Fibroblast of lung (primary cell): ENCODE measurements at places on chromosomes 3 and 15. TPM values are rescaled to one million over a fixed set of nuclear protein-coding genes. Genes with fewer than 3 reads are reported as not detected.
A peak's percentile ranks its signal among the peaks of the same experiment; 100 is the strongest.

Gene OCA2
- not detected in 2 replicates for total RNA-seq

- H3K27me3 ChIP-seq = no peaks in the 10 kb centered on the region
- H3K27ac ChIP-seq = no peak overlapping the region
- H3K36me3 ChIP-seq = no peaks in the 10 kb centered on the region
- no peak overlapping the region for H3K4me3 ChIP-seq
- H3K4me1 ChIP-seq = no peaks in the 10 kb centered on the region
These were observed 114.0 kb downstream of the LRRC28 start for GRCh38 chr15:99365242-99365641.

DNA sequence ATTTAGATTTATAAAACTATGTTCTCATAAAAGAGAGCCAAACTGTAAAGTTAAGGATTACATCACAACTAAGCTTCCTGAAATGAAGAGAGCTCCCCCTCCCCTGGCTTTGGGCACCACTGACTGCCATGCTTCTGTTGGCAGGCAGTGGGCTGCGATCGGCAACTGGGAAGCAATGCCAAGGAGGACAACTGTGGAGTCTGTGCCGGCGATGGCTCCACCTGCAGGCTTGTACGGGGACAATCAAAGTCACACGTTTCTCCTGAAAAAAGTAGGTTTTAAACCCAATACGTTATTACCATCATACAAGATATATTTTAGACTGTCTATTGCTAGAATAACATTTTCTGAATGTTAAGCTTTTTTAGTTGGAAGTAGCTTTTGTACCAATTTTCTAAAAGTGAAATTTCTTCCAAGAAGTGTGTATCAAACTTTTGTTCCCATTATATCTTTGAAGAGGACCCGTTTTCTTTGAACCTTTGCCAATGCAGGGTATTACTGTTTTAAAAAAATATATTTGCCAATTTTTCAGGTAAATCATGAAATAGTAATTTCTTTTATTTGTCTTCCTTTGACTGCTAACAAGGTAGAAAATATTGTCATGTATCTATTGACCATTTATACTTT is 184.1 kb downstream of the ADAMTSL3 start:
- H3K36me3 ChIP-seq = no peaks in the 10 kb centered on the region
- H3K27me3 ChIP-seq = no peaks in the 10 kb centered on the region
- no peak for DNase-seq

DNA sequence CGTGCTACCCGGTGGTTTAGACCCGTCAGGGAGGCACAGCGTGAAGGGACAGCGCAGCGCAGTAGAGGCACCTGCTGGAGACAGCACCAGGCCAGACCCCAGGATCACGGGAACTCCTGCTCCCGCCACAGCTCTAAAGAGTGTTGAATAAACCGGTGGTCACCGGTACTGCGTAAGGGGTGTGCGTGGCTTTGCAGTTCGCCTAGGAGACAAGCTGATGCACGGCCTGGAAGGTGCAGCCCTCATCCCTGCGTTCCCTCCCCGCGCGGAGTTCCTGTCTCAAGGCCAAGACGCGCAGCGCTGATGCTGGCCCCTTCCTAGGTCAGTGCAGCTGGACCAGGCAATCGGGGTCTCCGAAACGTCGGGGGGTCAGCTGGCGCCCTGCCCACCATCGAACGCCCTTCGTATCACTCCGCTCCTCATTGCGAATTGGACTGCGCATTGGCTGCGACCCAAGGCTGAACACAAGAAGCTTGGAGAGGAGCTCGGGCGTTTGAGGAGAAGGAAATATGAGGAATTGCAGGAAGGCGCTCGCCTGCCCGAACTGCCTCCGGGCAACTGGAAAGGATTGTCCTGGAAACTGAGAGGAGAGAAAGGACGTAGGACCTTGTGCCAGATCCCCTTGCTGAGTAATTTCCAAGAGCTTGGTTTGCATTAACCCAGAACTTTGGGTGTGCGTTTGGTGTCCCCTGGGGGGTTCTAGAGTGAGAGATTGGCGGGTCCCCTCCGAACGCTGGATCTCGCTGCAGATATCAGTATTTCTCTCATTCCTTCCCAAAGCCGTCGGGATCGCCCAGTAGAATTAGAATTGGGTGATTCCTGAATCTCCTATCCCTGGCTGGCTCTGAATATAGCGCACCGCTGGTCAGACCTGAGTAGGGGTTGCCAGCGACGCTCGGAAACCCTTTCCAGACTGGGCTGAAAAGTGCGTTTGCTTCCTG is 2.3 kb upstream of the SOX14 start:
- no peak overlapping the region for H3K4me3 ChIP-seq
- no peak overlapping the region for H3K27ac ChIP-seq
- H3K4me1 ChIP-seq = no peaks in the 10 kb centered on the region
- DNase-seq = no peak

GRCh38 chr15:32218666-32219065 is 184.4 kb downstream of the GOLGA8K start:
- DNase-seq = no peak
- H3K27ac ChIP-seq = no peak overlapping the region
- H3K4me3 ChIP-seq = no peak overlapping the region

Gene CYP1A2
- not detected in 2 replicates for total RNA-seq

Gene PPP1R14D
- not detected in 2 replicates for total RNA-seq

Gene FHIT
- 2.1 and 2.3 TPM in 2 replicates for total RNA-seq

- DNase-seq = no peak
- peak overlapping the region; percentile 56 for H3K4me3 ChIP-seq
- no peaks in the 10 kb centered on the region for H3K27me3 ChIP-seq
- peaks cover 14% of the 10 kb centered on the region for H3K36me3 ChIP-seq
These were observed 571 bp downstream of the FES start for GRCh38 chr15:90884719-90885431.

GRCh38 chr15:53670701-53671100 is 88.8 kb downstream of the WDR72 start:
- DNase-seq = no peak
- no peak overlapping the region for H3K4me3 ChIP-seq
- H3K36me3 ChIP-seq = no peaks in the 10 kb centered on the region
- no peaks in the 10 kb centered on the region for H3K27me3 ChIP-seq
- no peak overlapping the region for H3K27ac ChIP-seq

GRCh38 chr3:143241481-143241951 is 121.9 kb downstream of the CHST2 start:
- no peaks in the 10 kb centered on the region for H3K27me3 ChIP-seq
- DNase-seq = no peak
- no peaks in the 10 kb centered on the region for H3K36me3 ChIP-seq
- no peaks in the 10 kb centered on the region for H3K4me1 ChIP-seq

GRCh38 chr3:1955750-1956149 is 142.9 kb upstream of the CNTN4 start:
- H3K4me1 ChIP-seq = no peaks in the 10 kb centered on the region
- H3K27ac ChIP-seq = no peak overlapping the region
- no peaks in the 10 kb centered on the region for H3K27me3 ChIP-seq
- no peak for DNase-seq
- no peaks in the 10 kb centered on the region for H3K36me3 ChIP-seq
- no peak overlapping the region for H3K4me3 ChIP-seq

- H3K4me1 ChIP-seq = no peaks in the 10 kb centered on the region
- H3K27me3 ChIP-seq = no peaks in the 10 kb centered on the region
- no peaks in the 10 kb centered on the region for H3K36me3 ChIP-seq
- H3K27ac ChIP-seq = no peak overlapping the region
- DNase-seq = no peak
These were observed 30.4 kb downstream of the OXNAD1 start for GRCh38 chr3:16295298-16295890.

DNA sequence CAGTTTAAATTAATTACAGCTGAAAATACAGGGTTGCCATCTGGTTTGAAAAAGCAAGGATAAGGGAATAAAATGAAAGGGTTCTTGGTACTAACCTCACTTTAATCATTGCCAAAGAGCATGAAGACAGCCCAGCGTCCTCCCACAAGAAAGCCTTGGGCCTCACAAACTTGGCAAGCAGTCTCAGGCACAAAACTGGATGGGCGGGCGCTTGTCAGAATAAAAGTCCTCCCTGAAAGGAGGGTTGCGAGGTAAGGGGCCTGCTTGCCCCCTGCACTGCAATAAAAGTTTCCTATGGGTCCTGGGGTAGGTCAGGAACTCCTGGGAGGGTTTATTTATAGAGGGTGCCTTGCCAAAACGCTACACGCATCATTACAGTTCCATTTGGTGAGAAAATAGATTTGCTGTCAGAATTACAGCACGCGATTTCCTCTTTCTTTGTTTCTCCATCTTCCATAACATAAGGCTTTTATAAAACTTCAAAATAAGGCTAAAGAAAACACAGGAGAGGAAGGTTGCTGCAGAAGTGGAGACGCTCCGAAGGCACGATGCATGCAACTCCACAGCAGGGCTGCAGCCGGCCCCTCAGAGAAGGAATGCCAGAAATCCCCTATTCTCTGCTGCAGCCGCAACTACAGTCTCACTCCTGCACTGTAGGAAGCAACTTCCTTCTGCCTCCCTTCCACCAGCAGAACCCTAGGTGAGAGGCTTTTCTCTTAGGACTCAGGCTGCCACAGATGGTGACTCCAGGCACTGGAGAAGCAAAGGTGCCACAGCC is 61.3 kb downstream of the VGLL4 start:
- peak; percentile 95 for DNase-seq
- H3K4me3 ChIP-seq = peak overlapping the region; percentile 29
- peak overlapping the region; percentile 82 for H3K27ac ChIP-seq
- peaks cover 21% of the 10 kb centered on the region for H3K4me1 ChIP-seq
- no peaks in the 10 kb centered on the region for H3K27me3 ChIP-seq
- no peaks in the 10 kb centered on the region for H3K36me3 ChIP-seq

DNA sequence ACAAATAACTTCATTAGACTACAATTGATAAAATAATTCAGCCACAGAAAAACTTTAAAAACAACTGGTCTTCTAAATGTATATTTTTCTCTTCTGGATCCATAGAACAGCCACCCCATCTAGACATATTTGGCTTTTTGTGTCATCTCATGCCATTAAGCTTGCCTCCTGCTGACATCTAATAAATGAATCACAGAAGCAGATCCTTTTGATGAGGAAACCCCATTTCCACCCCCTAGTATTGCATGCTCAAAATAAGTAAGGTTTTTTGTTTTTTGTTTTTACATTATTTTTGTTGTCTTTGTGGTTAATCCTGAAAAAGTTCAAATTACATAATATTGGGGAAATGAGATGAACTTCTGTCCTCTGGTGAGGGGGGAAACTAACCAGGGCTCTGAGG is 94.8 kb downstream of the DUT start:
- H3K36me3 ChIP-seq = peaks cover 14% of the 10 kb centered on the region
- DNase-seq = no peak
- no peaks in the 10 kb centered on the region for H3K27me3 ChIP-seq

- H3K4me1 ChIP-seq = peaks cover 24% of the 10 kb centered on the region
- H3K27me3 ChIP-seq = no peaks in the 10 kb centered on the region
- H3K27ac ChIP-seq = peak overlapping the region; percentile 55
- H3K4me3 ChIP-seq = no peak overlapping the region
- DNase-seq = peak; percentile 49
These were observed 55.3 kb upstream of the VILL start for GRCh38 chr3:37935290-37935668.

GRCh38 chr15:31297575-31298456 is 28.8 kb upstream of the KLF13 start:
- H3K27ac ChIP-seq = no peak overlapping the region
- no peak for DNase-seq

- no peaks in the 10 kb centered on the region for H3K27me3 ChIP-seq
- H3K4me1 ChIP-seq = no peaks in the 10 kb centered on the region
These were observed 27.1 kb downstream of the MRAS start for GRCh38 chr3:138375447-138375846.

DNA sequence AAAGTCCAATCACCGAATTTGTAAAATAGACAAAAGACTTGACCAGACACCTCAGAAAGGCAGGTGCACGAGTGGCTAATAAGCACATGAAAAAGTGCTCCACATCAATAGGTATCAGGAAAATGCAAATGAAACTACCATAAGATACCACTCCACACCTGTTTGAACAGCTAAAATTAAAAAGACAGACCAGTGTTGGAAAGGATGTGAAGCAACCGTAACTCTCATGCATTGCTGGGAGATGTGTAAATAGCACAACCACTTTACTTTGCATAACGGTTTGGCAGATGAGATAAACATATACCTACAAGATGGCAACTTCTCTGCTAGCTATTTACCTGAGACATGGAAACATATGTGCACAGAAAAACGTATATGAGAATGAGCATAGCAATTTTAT is 56.9 kb downstream of the CADPS start:
- no peak for DNase-seq
- no peak overlapping the region for H3K4me3 ChIP-seq
- no peaks in the 10 kb centered on the region for H3K36me3 ChIP-seq

- DNase-seq = peak; percentile 15
- peak overlapping the region; percentile 96 for H3K27ac ChIP-seq
- H3K36me3 ChIP-seq = peaks cover 6% of the 10 kb centered on the region
- peak overlapping the region; percentile 97 for H3K4me3 ChIP-seq
- H3K27me3 ChIP-seq = no peaks in the 10 kb centered on the region
These were observed 429 bp downstream of the PARP9 start for GRCh38 chr3:122563717-122564025.

GRCh38 chr15:91548549-91548948 is 305.0 kb upstream of the SLCO3A1 start:
- no peaks in the 10 kb centered on the region for H3K27me3 ChIP-seq
- peak; percentile 37 for DNase-seq
- H3K36me3 ChIP-seq = no peaks in the 10 kb centered on the region
- no peak overlapping the region for H3K27ac ChIP-seq
- H3K4me3 ChIP-seq = no peak overlapping the region

DNA sequence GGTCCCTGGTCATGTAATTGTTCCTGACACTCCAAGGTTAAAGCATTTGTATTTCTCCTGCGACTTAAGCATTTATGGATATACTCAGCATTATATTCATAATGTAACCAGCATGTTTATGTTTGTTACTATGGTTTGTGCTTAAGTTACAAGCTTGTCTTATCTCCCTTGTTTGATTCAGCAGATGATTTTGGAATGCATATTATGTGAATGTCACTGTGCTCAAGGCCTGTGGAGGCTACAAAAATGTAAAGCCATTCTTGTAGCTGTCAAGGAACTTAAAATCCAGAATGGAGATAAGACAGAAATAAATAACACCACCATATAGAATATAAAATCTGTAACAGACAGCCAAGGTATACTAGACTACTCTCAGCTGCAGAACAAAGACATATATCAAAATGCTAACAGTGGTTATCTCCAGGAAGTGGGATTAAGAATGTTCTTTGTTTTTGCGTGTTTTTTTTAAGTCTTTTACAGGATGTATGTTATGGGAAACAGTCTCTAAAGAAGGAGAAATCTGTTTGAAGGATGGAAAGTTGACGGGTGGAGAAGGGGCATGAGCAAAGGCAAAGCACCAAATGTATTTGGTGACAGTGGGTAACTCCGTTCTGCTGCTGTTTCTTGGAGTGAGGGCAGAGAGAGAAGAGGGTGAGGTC is 61.4 kb downstream of the IGF2BP2 start:
- no peak overlapping the region for H3K27ac ChIP-seq
- H3K4me3 ChIP-seq = no peak overlapping the region
- no peak for DNase-seq
- peaks cover 22% of the 10 kb centered on the region for H3K4me1 ChIP-seq
- H3K27me3 ChIP-seq = no peaks in the 10 kb centered on the region
- no peaks in the 10 kb centered on the region for H3K36me3 ChIP-seq

- peaks cover 8% of the 10 kb centered on the region for H3K27me3 ChIP-seq
- peaks cover 10% of the 10 kb centered on the region for H3K4me1 ChIP-seq
- H3K27ac ChIP-seq = no peak overlapping the region
These were observed 3.4 kb downstream of the TIMP4 start for GRCh38 chr3:12155264-12155663.

- DNase-seq = no peak
- H3K27ac ChIP-seq = no peak overlapping the region
- H3K4me3 ChIP-seq = no peak overlapping the region
- no peaks in the 10 kb centered on the region for H3K36me3 ChIP-seq
- H3K4me1 ChIP-seq = no peaks in the 10 kb centered on the region
These were observed 132.6 kb upstream of the TNIK start for GRCh38 chr3:171592786-171593185.

GRCh38 chr15:87944691-87945090 is 311.8 kb downstream of the NTRK3 start:
- DNase-seq = no peak
- H3K27me3 ChIP-seq = no peaks in the 10 kb centered on the region
- H3K36me3 ChIP-seq = no peaks in the 10 kb centered on the region
- H3K4me3 ChIP-seq = no peak overlapping the region
